ENCODE measurements at places on chromosomes 7 and 10.

DNA sequence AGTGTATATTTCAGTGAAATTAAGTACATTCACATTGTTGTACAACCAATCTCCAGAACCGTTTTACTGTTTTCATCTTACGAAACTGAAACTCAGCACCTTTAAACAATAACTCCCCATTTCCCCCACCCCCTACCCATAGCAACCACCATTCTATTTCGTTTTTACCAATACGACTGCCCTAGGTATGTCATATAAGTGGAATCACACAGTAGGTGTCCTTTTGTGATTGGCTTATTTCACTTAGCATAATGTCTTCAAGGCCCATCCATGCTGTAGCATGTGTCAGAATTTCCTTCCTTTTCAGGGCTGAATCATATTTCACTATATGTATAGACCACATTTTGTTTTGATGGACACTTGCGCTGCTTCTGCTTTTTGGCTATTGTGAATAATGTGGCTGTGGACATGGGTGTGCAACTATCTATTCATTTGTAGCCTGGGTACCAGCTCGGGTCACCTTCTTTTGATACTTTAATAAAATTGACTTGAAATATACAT is 34.3 kb upstream of the DLG5 start:
- DNase-seq, result no peak

GRCh38 chr7:142855756-142856564 is 1.1 kb downstream of the EPHB6 start:
- DNase-seq, result no peak

- DNase-seq, result no peak
Observed at GRCh38 chr10:3391657-3392056, 219.1 kb upstream of the PITRM1 start.

DNA sequence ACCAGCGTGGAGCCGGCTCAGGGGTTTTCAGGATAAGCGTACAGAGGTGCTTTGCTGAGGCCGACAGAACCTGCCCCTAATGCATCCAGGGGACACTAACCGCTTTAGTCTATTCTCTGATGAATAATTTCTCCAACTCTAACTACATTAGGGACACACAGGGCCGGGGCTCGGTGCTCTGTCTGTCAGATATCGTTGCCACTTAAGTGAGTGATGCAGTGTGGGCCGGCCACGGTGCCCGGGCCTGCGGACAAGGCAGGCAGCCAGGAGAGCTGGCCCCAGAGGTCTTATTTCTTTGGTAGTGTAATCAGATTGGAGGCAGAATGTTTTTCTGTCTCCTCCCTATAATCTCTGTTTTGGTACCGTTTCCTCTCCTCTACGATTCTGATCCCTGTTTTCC is 62.7 kb downstream of the ADRA2A start:
- no peak for DNase-seq

DNA sequence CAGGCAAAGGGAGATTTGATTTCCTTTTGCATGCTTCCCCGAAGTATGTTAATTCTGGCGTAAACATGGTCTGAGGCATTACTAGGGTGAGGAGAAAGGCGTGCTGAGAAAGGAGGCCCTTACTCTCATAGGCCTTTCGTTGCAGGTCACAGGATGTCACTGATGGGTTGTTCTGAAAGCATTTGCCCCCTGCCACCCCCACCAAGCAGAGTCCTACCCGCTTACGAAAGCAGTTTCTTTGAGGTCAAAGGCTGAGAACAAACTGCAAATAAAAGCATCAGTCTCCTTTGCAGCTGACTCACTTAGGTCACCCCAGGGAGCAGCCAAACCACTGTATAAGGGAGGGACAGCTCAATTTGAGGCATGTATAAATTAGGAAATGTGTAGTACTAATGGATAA is 57.1 kb downstream of the BPGM start:
- DNase-seq, result no peak

- DNase-seq, result peak; percentile 82
Observed at GRCh38 chr7:129501760-129502707, at the start of gene SMKR1. Gene SMKR1 (plus strand): TSS chr7:129502531. CDS start chr7:129502825, 294 bp downstream.

- no peak for DNase-seq
Observed at GRCh38 chr10:34094146-34094696, 720.9 kb downstream of the PARD3 start.

GRCh38 chr10:97779975-97780374 is 8.2 kb upstream of the SFRP5 start:
- no peak for DNase-seq

DNA sequence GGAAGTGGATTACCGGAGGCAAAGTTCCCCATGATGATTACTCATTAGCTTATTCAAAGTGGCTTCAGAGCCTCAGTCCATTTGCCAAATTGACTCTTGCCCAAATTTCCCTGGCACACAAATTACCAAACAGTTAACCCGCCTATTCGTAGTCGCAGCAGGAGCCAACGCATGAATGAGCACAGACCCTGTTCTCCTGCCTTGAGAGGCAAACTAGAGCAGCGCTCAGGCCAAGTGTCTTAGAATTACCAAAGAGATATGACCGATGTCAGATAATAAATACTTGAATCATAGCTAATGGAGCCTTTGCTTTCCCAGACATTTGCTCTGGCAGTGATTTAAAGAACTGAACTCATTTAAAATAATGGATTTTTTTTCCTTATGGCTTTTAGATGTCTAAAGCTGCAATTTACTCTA is 64.9 kb downstream of the CTTNBP2 start:
- DNase-seq, result no peak

DNA sequence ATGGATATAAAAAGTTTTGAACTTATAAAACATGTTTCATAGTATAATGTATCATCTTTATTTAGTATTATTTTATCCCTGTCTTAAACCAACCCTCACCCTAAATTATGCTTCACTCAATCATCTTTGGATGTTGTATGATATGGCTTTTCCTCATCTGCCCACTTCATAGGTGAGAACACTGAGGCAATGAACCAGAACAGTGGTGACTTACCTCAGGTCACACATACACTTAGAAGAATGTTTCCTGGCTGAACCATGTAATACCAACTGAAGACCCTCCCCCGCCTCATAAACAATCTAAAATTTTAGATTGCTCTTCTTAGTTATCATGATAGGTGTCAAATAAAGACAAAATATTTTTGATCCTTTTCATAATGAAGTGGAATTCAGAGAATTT is 22.6 kb upstream of the STOX1 start:
- DNase-seq, result no peak

DNA sequence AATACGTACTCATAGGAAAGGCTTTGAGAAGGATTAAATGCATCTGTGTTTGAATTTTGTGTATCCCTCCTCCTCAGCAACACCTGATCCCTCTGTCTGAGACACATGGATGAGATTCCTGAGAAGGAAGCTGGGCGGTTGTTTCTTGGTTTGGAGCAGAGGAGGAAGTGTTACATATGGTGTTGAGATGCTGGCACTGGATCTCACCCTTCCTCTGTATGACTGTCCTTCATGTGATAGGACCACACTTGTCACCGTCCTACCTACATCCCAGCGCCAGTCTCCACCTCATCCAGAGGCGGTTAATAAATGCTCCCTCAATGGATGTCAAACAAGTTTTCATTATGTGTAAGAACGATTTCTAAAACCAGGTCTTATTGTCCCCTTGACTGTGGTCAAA is 49.4 kb upstream of the KLF6 start:
- no peak for DNase-seq

- no peak for DNase-seq
Observed at GRCh38 chr7:7720193-7720592, 1.8 kb upstream of the RPA3 start.

GRCh38 chr7:148485618-148486017 is 104.9 kb upstream of the C7orf33 start:
- DNase-seq, result no peak

DNA sequence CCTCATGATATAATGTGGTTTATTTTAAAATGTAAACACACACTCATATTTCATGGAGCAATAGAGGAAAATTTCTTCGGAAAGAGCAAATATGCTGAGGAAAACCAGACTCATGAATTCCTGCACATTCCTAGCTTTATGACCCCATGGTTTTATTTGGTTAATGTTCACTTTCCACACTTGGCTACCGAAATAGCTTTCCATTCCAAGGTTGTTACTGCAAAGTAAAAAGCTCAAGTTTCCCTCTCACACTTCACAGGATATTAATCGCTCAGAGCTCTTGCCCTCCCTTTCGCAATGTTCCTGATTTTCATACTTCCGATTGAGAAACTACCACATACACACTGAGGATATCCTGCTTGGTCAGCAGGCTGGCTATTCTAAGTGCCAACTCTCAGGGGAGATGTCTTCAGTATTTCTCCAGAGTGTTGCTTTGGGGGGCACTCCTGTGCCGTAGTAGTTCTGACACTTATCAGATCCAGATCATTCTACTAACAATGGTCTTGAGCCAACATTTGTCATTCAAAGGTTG is 77.5 kb upstream of the STEAP1B start:
- DNase-seq, result no peak

GRCh38 chr10:96319754-96320474 is 15.7 kb downstream of the DNTT start:
- DNase-seq, result no peak

DNA sequence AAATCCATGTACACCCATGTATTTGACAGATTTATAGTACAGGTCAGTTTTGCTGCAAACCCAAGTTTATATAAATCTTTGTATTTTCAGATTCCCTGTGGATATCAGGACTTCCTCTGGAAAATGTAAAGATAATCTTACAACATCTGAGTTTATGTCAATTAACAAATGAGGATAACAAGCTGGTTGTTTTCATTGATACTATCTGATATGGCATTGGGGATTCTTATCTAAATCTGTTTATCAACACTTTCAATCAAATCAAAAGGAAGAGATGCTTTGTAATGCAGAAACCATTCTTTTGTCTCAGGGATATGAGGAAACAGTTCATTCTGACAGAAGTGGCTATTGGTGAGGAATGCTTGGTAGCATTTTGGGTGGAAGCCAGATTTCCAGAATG is 64.9 kb upstream of the FAM204A start:
- no peak for DNase-seq

DNA sequence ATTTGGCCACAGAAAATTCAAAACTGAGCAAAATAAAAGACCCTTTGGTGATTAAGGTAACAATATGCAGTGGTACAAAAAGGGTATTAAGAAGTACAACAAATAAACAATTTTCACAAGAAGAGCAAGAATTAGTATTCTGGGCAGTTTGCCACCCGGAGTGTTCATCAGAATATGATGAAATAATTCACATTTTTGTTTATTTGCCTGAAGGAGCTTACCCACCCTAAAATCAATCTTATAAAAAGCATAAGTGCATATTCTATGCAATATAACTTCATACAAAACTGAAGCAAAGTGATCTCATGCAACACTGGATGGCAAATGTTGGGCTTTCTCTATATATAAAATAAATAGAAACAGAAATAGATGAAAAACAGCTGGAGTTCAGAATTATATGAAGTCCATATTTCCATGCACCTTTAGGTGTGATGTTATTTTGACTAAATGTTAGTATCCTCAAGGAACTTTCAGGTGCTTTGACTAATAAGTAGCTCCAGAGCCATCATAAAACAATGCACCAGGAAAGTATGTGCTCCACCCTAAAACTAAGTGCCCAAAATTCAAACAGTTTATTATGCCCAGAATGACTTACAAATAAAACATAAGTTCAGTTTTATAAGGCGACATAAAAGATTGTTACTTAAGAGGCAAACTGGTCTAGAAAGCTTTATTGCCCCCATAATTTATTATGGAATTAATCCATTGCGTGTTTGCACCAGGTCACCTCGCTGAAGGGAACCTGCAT is 474.3 kb downstream of the SEMA3D start:
- DNase-seq, result no peak
